Stimulated activated CD4-positive, alpha-beta T cell treated with anti-CD3 and anti-CD28 coated beads, Interleukin-15, amount 100 ng/mL, for 1 hour (primary cell): ENCODE measurements at places on chromosomes 2 and 18.

GRCh38 chr2:202377207-202377761 lies 1.2 kb downstream of the BMPR2 start:
- DNase-seq = no peak

GRCh38 chr2:234691214-234691575 lies 194.3 kb upstream of the ARL4C start:
- no peak for DNase-seq

GRCh38 chr2:42163444-42164045 lies 5.6 kb upstream of the EML4 start:
- DNase-seq = no peak

GRCh38 chr18:39497821-39498220 lies 1932.2 kb upstream of the CELF4 start:
- no peak for DNase-seq

DNA sequence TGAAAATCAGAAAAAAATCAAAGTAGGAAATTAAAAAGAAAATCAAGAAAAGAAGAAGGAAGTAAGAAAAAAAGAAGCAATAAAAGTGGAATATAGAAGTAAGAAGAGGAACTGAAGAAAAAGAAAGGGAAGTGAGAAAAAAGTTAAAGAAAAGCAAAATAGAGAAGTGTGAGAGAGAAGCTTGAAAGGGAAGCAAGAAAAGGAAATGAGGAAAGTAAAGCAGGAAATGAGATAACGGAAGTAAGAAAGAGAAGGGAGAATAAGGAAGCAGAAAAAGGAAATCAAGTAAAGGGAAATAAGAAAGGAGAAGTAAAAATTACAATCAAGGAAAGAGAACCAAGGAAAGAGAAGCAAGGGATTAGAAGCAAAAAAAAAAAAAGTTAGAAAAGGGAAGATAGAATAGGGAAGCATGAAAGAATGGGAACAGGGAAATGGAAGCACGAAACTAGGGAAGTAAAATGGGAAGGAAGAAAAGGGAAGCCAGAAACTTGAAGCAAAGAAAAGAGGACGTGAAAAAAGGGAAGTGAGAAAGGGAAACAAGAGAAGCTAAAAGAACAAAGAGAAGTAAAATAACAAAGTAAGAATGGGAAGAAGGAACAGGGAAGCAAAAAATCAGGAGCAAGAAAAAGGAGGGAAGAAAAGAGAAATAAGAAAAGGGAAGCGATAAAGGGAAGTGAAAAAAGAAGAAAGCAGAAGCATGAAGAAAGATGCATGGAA lies 243.3 kb upstream of the NCKAP5 start:
- no peak for DNase-seq

DNA sequence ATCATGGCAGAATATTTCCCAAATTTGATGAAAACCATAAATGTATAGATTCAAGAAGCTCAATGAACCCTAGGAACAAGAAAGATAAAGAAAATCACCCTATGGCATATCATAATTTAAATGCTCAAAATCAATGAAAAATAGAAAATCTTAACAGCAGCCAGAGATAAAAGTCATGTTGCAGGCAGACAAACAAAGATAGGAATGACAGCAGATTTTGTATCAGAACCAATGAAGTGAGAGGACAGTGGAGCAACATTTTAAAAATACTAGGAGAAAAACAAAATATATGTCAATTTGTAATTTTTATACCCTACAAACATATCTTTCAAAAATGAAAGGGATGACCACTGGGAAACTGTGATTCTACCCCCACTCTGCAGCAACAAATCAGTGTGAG lies 203.3 kb downstream of the PIEZO2 start:
- DNase-seq = no peak

GRCh38 chr2:64471600-64471999 lies 17.6 kb downstream of the LGALSL start:
- no peak for DNase-seq

DNA sequence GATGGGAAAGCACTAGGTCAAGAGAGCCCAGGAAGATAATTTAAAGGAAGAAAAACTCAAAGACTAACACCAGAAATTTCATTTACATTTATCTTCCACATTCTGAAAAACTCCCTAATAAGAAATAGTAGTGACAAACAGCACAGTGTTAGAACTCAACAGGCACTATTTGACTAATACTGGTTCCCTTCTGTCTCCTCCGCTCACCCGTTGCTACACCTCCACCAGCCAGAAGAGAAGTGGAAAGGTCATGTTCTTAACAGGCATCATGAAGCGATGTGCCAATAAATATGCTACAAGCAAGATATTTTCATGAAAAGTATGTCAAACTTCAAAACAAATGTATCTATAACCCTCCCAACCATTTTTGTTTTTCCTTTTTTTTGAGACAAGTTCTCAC lies 5.7 kb downstream of the ROCK1 start:
- no peak for DNase-seq
